ENCODE measurements at places on chromosomes 1 and 21.

DNA sequence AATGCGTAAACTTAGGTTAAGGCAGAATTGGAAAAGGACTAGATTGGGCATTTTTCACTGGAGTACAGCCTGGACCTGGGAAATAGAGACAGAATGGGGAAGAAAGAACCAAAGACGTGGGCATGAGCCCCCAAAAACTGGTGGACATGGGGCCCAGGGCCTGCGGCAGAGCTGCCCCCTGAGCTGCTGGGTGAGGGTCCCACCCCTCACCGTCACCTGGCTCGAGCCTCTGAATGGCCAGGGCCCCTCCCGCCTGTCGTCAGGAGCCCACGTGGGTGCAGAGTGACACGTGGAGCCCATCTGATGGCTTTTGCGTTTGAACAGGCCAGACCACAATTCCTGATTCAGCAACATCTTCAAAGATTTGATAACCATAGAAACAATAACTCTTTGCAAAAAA, 360.9 kb upstream of the VAMP3 start:
- DNase-seq, result no peak

DNA sequence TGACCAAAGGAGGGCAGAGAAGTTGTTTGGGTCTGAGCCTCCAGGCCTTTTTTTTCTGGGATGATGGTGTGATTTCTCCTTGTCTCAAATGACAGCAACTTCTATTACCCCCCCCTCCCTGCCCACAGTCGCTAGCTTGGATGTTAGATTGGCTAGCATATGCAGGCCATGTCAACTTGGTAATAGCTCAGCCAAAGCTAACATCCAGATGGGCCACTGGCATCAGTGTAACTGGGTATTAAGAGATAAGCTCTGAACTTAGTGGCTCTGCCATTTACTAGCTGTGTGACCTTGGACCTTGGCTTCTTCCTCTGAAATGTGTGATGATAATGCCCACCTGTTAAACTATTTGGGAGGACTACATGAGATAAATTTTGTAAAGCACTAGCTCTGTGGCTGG, 86.9 kb upstream of the TSPAN2 start:
- no peak for DNase-seq

DNA sequence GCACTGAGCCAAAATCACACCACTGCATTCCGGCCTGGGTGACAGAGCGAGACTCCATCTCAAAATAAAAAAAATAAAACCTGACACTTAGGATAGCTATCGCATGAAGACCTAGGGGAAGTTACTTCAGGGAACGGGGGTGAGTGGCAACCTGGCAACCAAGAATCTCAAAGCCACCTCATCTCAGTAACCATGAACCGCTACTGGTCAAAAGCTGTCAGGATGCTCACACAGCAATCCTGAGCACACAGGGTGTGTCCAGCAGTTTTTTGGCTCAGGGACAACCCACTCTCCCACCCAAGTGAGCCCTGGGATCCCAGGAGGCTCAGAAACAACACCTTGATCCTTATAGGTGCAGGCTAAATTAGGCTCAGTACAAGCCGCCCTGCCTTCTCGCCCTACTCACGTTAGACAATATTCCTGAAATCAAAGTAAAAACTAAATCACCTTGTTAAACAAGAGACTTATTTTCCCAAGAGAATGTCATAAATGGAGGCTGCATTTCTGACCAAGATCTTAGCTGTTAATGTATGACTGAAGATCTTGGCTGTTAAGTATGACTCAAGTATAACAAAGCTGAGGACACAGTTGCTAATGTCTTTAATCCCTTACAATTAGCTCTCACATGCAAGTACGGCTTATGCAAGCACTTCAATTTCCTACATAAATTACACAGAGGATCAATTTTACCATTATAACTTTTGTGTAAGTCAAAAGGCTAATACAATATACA, 48.3 kb upstream of the NADK start:
- DNase-seq, result no peak

DNA sequence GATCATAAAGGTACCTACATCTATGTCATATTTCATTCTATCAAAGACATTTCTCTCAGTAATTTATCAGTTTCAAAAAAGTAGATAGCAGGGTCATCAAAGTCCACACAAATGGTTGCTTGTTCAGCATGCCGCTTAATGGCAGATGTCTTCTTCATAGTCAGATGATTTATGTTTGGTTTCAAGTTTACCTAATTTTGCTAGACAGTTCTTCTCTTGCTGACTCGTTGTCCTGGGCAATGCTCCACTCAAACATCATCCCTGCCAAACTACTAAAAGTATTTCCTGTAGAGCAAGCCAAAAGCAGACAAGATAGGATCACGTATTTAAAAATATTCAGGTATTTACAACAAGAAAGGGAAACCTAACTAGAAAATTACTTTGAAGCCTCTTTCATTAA, 13.6 kb downstream of the NUP210L start:
- no peak for DNase-seq

Measured in cerebellum (tissue), 4 donors.